T-helper 1 cell (primary cell): ENCODE measurements at places on chromosomes 16 and 17.

DNA sequence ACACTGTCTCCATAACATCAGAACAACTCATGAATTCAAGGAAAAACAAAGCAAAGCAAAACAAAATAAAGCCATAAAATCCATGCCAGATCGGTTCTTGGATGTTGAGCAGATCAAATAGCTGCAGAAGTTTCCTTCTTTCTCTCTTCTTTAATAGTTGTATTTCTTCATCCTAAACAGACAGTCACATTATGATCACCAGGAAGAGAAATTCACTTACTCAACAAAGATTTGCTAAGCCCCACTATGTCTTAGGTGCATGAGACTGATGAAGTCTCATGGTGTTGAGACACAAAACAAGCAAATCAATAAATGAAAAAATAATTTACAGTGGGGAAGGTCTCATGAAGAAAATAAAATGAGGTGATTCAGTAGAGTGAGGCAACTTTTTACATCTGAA lies 72.8 kb downstream of the WIPI1 start:
- DNase-seq, result no peak

- DNase-seq, result no peak
Measured at GRCh38 chr17:77935121-77935571, 23.4 kb upstream of the TNRC6C start.

- no peak for DNase-seq
Measured at GRCh38 chr16:75087375-75087979, 29.1 kb downstream of the LDHD start.

DNA sequence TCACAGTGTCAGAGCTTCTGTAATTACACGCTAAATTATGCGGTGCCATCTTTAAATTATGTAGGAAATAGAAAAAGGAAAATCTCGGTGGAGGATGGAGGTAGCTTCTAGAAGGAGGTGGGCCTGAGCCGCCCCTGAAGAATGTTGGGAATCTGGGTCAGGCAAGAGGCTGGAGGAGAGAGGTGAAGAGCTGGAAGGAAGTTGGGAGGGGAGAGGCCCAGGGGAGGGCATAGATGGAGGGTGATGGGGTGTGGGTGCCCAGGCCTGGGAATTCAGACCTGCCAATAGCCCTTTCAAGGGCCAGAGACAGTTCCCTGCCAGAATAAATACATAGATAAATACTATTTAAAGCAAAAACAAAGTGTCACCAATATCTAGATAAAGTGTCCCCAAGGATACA lies 415.0 kb upstream of the HSBP1 start:
- DNase-seq, result no peak

GRCh38 chr17:71709271-71709890 lies 411.4 kb upstream of the SOX9 start:
- no peak for DNase-seq

DNA sequence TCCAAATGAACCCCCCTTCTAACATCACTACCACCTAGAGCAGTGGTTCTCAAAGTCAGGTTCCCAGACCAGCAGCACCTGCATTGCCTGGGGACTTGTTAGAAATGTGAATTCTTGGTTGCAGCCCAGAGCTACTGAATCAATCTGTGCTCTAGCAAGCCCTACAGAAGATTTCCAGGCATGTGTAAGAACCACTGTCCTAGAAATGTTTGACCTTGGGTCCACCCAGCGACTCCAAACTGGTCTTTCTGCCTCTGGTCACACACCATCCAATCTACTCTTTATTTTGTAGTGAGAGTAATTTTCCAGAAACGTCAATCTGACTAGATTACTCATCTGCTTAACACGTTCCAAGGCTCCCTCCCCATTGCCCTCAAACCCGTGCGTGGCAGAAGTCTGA lies 169.9 kb downstream of the HAPSTR1 start:
- no peak for DNase-seq

DNA sequence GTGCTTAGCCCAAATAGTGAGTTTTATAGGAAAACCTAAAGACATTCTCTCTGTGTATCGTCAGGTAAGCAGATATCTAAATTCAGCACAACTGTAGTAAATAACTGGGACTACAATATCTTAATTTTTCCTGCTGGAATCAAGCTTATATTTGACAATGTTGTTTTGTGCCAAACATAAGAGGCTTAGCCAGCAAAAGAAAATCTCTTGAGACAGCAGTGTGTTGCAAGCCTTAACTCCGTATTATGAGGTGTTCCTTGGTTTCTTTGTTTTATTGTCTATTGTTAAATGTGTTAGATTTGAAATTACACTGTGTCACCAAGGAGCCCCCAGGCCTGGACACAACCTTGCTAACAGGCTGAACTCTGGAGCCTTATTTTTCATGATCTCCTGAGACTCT lies 1570.6 kb upstream of the GOT2 start:
- DNase-seq, result no peak

- DNase-seq, result no peak
Measured at GRCh38 chr17:77692571-77693161, 265.8 kb upstream of the TNRC6C start.

GRCh38 chr16:59052231-59052630 lies 318.1 kb upstream of the GOT2 start:
- no peak for DNase-seq

GRCh38 chr17:42268236-42268635 lies 8.0 kb downstream of the STAT5B start:
- no peak for DNase-seq

- no peak for DNase-seq
Measured at GRCh38 chr16:86880316-86881117, 302.2 kb downstream of the FOXL1 start.

GRCh38 chr17:79952901-79953300 lies 82.8 kb downstream of the TBC1D16 start:
- no peak for DNase-seq

DNA sequence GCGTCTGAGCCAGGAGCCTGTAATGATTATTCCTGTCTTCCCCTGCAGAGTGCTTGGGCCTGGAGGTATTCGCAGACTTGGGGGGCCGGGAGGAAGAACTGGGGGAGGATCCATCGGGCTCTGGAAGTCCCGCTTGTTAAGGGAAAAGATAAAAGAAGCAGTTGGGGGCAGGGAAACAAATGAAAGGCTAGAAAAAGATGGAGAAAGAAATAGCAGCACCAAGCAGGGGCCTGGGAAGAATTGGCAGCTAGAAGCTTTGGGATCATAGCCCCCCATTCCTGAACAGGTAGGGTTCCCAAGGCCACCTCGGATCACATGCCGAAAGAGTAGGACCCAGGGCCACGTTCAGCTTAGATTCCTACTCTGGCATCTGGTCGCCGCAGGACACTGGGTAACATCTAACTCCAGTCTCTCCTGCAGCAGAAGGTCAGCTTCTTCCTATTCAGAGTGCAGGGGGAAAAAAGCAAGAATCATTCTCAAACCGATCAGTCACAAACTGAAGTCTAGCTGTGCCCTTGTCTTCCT lies 23.6 kb downstream of the ADAM11 start:
- DNase-seq, result no peak

- DNase-seq, result no peak
Measured at GRCh38 chr16:57167538-57167937, 18.3 kb downstream of the PSME3IP1 start.

DNA sequence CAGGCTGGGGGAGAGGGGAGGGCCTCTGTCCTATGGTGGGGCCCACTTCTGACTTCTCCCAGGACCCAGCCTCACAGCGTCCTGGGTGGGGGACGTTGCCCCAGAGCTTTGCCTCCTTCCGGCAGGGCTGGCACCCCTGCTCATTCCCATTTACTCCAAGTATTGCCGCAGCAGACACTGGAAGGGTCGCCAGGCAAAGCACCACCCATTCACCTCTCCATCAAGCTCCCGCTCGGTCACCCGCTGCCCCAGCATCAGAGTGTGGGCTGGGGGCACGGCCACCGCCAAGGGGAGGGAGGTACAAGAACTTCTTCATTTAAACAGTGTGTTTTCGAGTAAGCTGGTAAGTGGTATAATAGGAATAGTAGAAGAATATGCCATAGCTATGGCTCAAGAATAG lies 52.8 kb upstream of the GNG13 start:
- DNase-seq, result no peak

- no peak for DNase-seq
Measured at GRCh38 chr16:64869781-64870180, 252.1 kb downstream of the CDH11 start.

DNA sequence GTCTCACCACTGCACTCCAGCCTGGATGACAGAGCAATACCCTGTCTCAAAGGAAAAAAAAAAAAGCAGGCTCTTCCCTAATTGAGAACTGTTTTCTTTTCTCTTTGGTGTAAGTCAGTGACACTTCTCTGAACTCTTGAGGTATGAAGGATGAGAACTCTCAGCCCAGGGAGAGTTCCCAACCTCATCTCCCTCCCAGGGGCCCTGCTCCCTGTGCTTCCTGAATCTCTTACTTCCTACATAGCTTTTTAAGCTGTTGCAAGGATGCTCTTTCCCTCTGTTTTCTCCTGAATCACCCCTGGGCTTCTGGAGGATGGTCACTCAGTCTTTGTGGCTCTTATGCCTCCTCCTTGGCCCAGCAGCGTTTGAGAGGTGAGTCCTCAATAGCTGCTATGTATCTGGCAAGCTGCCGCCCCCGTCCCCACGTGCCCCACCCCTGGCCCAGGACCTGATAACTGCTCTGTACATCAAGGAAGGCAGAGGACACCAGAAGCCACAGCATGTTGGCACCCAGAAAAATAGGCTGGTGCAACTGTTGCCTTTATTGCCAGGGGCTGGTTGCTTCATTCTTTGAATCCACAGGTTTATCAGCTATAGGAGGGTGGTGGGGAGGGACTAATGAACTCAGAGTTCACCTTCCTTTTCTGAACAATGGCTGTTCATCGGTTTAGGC lies 24.0 kb downstream of the IGF2BP1 start:
- DNase-seq, result no peak

DNA sequence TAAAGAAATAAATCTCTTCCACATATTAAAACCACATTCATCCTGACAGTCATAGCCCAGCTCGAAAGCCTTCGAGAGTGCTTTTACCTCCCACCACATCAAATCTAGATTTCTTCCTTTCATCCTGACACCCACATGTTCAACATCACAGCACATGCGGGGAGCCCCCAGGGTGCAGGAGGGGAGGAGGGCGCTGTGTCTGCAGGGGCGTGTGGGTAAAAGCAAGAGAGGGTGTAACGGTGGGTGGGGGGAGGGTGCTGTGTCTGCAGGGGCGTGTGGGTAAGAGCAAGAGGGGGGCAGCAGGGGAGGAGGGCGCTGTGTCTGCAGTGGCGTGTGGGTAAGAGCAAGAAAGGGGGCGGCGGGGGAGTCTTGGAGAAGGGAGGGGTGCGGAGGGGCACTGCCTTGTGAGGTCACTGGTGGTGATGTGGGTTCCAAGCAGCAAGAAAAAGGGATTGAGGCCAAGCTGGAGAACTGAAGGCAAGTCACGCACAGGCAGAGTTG lies 34.7 kb downstream of the ADCY9 start:
- peak; percentile 31 for DNase-seq

- DNase-seq, result no peak
Measured at GRCh38 chr17:51486091-51486490, 225.7 kb downstream of the UTP18 start.

DNA sequence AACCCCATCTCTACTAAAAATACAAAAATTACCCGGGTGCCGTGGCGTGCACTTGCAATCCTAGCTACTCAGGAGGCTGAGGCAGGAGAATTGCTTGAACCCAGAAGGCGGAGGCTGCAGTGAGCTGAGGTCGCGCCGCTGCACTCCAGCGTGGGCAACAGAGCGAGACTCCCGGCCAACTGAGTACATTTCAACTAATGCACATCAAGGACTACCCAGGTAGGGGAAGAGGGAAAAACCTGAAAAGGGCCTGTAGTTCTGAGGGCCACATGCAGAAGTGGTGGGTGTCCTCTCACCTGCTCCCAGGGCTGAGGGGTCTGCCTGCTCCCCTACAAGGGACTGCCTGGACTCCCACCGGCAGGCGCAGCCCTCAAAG lies 584 bp upstream of the SLC16A5 start:
- DNase-seq, result no peak

DNA sequence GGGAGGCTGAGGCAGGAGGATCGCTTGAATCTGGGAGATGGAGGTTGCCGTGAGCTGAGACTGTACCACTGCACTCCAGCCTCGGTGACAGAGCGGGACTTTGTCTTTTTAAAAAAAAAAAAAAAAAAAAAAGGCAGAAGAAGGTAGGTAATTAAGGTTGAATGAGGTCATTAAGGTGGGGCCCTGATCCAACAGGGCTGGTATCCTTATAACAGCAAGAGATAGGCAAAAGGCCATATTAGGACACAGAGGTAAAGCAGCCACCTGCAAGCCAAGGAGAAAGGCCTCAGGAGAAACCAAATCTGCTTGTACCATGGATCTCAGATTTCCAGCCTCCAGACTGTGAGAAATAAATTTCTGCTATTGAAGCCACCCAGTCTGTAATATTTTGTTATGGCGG lies 60.3 kb downstream of the SPAG9 start:
- no peak for DNase-seq

DNA sequence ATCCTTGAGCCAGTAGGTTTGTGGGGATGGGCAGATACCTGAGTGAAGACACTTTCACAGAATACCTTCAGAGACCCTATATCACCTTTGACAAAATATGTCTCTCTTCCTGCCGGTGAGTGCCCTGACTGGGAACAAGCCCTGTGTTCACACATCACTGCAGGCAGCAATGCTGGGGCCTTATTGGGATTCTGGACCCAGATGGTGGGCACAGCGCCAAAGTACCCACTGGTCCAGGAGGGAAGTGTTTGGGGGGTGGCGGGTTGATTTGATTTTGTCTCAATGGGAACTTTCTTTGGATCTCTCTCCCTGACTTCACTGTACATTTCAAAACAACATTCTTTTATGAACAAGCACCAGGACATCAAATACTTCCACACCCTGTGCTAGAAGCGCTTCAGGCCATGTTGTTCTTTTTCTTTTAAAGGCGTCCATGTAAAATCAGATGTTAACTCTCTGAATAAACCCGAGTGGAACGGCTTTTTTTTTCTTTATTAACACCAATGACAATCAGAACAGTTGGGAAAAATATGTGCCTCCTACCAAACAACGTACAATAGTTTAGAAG lies 62.4 kb upstream of the AKTIP start:
- no peak for DNase-seq

- no peak for DNase-seq
Measured at GRCh38 chr17:68560966-68561720, 40.0 kb downstream of the FAM20A start.

DNA sequence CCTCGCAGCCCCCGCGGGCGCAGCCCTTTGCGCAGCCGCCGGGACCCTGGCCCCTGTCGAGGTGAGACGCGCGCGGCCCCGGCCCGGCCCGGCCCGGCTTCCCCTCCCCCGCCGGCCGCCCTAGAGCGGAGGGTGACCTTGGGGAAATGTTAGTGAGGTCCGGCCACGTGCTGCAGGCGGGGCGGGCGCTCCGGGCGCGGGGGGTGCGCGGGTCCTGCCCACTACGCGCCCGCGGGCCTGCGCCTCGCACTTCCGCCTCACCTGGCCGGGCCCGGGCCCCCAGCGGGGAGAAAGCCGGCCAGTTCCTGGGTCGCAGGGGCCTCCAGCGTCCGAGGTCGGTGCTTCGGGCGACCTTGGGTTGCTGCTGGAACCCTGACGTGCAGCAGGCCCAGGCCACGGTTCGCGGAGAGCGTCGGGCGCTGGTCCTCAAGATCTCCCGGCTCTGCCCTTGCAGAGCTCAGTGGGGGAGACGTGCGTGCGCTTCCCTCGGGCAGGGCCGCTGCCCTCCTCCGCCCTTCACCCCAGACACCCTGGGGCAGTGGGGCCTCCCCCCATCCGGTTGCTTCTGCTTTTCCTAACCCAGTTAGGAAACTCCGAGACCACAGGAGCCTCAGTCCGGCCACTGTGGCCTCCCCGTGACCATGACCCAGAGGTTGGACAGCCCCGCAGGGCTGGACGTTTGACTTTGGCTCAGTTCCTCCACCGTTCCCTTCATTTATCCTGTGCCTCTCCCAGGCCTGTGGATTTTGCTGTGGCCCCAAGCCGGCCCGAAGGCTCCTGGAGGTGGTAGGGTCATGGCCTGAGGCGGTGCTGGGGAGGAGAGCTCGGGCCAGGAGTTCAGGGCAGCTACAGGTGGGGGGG lies 791 bp downstream of the MCRIP2 start:
- no peak for DNase-seq
